ENCODE measurements at places on chromosomes 5 and 9.

DNA sequence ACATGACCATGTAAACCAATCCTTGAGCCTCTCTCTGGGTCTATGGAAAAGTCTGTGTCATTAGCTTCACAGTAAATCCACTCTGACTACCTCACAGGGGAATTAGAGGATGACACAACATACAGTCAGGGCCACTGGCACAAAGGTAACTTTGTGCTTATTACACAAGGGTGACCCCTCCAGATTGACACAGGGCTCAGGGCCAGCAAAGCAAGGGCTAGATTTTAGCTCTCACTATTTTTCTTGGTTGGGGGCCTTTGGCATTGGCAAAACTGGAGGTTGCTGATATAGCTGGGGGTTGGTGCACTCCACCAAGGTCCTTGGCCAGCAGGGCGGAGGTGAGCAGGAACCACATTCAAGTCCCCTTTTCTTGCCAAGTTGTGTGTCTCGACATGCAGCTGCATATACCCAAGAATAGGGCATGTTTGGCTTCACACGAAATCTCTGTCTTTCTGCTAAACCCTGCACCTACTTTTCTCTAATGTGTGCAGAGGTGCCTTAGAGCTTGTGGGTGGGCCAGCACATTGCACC is 15.2 kb upstream of the OSMR start:
- DNase-seq: no peak

GRCh38 chr9:133202688-133203453 is 6.2 kb downstream of the OBP2B start:
- no peak for DNase-seq

DNA sequence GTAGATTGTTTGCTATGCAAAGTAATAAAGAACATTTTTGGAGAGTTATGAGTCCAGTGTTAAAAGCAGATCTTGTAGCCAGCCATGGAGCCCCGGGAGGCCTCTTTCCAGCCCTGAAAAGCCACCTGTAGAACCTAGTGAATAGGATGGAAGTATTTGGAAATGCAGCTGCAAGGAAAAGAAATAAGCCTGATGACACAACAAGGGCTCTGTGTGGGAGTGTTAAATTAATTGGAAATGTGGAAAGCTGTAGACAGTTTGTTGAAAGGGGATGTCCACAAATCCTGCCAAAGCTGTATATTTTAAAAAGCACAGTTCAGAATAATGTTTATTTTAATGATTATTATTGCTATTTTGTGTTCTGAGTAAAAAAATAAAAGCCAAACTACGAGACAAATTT is 152.5 kb upstream of the GHR start:
- DNase-seq: no peak

GRCh38 chr9:129737479-129738274 is 15.2 kb downstream of the PTGES start:
- DNase-seq: peak; percentile 54

GRCh38 chr9:108205276-108205675 is 650.5 kb downstream of the ACTL7B start:
- no peak for DNase-seq

DNA sequence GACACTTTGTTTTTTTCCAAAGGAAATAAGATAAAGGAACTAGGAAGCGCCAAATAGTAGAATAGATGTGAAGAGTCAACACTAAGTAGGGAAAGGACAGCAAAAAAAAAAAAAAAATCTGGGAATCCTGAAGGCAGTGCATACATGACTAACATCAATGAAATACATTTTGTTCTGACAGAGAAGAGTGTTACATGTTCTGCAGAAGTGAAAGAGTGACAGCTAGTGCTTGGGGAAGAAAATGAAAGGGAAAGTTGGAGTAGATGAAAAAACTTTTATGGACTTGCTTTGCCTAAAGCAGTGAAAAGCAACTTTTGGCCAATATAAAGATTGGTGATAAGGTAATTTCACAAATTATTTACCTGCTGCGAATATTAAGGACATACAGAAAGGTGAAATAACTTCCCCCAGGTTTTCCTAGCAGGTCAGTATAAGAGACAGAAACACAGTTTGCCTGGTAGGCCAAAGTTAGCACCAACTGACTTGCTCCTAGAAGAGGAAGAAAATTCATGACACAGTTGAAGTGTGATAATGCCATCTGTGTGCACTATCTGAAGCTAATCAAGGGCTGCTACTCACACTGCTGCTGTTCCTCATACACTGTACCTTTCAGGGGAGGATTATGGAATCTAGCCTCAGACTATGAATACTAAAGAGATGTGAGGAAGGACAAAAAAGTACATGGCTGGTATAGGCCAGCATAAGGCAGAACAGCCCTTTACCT is 38.6 kb downstream of the RANBP6 start:
- DNase-seq: no peak

DNA sequence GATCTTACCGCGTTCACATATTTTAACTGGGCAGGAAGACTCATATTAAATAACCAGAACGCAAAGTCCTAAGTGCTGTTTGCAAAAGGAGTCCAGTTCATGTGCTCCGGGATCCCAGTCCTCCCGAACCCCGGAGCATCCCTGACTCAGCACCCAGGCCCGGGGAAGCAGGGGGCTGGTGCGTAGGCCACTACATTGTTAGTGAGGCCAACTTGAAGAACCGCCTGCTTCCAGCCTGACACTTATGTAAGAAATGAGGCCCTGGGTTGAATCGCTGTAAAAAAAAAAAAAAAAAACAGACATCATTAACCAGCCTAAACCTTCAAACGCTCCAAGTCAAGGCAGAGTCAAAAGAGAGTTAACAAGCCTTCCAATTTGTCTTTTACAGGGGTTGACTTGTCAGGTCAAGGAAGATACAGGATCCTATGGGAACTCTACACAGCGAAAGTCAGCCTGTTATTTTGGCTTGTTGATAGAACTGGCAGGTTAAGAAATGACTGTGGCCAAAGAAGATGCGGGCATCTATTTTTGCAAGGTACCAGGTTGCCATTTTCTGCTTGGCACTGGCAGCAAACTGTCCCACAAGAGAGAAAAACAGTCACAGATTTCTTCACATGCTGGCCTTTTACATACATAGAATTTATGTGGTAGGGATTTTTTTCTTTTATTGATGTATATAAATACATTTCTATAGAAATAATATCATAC is 93.3 kb downstream of the ACTL7B start:
- no peak for DNase-seq

GRCh38 chr5:179599566-179599965 is 23.9 kb downstream of the HNRNPH1 start:
- no peak for DNase-seq

DNA sequence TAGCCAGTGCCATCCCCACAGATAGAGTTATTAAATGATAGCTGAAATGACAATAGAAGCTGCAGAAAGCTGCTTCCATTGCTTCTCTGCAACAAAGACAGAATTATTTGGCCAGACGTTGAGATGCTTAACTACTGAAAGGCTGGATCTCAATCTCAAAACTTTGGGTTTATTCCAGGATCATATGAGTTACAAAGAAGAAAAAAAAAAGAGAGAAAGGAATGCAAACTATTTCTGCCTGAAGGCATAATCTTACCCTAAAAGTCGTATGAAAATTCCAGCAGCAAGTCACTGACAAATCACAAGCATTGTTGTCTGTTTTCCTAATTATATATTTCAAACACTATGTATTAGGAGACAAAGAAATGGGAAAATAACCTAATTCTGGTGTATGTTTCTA is 12.8 kb upstream of the TYRP1 start:
- DNase-seq: no peak

- DNase-seq: no peak
Measured at GRCh38 chr5:113264046-113264445, 170.7 kb downstream of the TSSK1B start.

GRCh38 chr9:134982311-134982710 is 64.6 kb upstream of the FCN1 start:
- no peak for DNase-seq

GRCh38 chr9:129239946-129240490 is 62.0 kb upstream of the IER5L start:
- DNase-seq: no peak

DNA sequence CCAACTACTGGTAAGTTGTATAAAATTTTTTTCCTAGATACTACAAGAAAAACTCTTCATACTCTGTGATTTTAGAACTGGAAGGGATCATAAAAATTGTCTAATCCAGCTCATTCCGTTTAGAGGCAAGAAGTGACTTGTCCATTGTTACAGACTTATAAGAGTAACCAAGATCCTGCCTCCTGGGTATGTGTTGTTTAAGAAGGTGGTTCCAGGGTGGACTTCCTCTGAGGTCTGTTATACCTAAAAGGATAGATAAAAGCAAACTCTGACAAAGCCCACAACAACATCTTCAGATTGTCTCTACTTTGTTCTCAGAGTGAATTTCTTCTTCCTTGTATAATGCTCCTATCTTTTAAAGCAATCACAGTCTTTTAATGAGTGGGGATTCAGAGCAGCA is 24.2 kb downstream of the TGFBR1 start:
- no peak for DNase-seq

DNA sequence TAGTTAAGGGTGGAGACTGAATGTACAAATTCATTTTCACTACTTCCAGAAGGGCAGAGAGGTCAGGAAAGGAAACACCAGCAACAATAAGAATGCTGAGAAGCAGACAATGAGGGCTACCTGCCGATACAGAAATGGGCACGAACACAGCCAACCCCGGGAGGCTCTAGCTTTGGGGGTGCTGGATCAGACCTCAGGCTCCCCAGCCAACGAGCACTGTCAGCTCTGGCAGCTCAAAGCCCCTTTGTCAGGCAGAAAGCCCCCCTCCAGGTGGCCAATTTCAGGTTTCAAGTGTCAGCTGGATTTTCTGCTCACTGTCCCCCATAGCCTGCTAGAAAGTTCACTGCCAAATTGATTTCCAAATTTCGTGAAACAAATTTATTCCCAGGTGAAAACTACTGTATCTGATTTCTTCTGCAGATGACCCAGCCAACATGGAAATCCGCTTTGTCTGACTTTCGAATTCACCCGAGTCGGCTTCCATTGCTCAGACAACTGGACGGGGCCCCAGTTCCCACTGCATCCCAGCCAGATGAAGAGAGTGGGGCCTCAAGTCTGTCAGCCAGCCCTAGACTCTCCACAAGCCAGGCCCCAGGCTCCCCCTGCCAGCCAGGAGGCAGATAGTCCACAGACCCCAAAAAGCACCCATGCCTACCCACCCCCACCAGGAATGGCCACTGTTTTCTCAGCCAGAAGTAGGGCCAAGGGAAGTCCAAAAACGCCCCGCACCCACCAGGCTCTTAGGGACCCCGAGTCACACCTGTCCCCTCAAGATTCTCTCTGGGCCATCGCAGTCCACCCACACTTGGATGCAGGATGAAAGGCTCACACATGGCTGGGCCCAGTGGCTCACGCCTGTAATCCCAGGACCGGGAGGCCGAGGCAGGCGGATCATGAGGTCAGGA is 96.5 kb upstream of the PHYKPL start:
- DNase-seq: no peak

DNA sequence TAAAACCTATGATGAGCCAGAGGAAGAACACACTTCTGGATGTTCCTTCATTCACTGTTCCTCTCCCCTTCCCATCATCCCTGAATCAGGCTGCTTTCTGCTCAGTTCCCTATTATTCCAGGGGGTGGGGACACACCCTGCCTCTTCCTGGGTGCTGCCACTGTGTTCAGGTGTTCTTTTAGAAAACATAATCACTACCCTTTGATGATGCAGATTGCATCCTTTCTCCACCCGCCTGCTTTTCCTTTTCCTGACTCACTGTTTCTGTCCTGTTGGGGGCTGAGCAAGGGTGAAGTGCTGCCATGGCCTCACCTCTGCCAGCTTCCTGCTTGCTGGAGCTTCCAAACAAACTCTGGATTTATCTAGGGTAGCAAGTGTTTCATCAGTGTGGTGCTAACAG is 331.9 kb upstream of the GRIA1 start:
- no peak for DNase-seq

GRCh38 chr5:136025900-136026299 is 2.9 kb upstream of the TGFBI start:
- DNase-seq: no peak

GRCh38 chr9:110977259-110977709 is 61.0 kb downstream of the LPAR1 start:
- DNase-seq: no peak

GRCh38 chr9:113238859-113239232 is 17.5 kb downstream of the SLC31A1 start:
- DNase-seq: no peak

DNA sequence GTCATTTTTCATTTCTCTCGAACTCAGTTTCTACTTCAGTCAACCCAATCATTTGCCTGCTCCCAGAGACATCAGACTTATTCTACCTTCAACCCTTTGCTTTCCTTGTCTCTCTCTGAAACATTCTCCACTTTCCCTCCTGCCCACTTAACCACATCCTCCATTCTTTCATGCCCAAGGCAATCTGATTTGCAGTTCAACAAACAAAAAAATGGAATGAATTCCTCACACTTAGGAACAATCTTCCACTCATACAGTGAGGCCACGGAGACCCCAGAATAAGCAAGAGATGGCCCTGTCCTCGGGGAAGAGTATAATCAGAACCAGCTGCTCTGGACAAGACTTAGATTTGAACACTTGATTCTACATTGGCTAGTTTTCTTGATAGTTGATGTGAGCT is 180.5 kb downstream of the RFK start:
- no peak for DNase-seq

- no peak for DNase-seq
Measured at GRCh38 chr5:60754495-60754894, 54.5 kb upstream of the DEPDC1B start.

DNA sequence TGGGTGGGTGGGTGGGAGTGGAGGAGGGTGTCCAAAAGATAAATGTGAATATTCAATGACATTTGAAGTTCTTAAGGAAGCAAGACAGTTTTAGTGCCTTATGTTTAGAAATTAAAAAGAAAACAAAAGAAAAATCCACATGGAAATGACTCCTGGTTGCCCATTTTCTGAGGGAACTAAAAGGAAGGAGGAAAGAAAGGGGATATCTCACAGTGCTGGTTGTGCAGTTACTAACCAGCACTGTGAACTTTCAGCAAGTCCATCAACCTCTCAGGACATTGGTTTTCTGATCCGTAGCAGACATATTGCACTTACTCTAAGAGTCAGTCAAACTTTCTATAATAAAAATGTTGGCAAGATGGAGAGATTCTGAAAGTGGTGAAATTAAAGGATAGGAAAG is 431.0 kb upstream of the CLINT1 start:
- no peak for DNase-seq

GRCh38 chr5:172898218-172898842 is 60.9 kb upstream of the RPL26L1 start:
- DNase-seq: no peak

DNA sequence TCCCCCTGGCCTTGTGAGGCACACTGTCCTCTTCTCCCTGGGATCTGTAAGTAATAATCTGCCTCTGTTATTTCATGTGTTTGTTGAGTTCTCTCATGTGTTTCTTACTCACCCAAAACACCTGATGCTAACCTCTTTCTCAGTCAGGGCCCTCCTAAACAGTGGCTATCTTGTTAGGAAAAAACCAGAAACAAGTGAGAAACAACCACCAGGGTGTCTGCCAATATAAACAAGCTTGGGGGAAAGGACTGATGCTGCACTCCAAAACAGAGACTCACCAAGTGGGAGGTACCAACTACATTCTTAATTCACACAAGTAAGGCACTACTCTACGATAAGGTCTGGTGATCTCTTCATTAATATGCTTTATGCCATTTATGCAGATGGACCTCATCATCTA is 564.4 kb downstream of the SEMA5A start:
- no peak for DNase-seq
